ENCODE measurements at places on chromosomes 4 and X.

- DNase-seq, result no peak
Observed at GRCh38 chrX:136761421-136761820, 19.3 kb downstream of the ARHGEF6 start.

DNA sequence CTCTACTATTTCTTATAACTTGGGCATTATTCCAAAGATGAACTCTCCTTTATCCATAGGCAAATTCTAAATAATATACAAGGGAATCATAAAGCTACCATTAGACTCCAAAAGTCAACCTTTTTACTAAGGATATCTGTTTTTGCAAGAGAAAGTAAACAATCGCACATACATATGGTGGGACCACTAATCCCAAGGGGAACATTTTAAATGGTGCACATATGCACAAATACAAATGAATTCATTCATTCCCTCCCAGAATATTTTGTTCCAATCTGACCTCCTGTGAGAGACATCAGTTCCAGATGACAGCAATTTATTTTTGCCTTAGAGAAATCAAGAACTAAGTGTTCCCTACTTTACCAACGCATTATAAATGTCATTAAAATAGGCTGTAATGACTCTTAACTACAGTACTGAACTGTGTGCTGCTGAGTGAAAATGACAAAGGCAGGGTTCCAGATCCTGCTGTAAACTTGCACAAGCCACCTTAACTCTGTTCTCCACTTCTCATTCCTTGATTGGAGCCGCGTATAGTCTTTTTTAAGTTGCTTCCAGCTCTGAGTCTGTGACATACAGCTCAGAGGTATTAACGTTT is 2.0 kb downstream of the DHX15 start:
- DNase-seq, result peak; percentile 16

DNA sequence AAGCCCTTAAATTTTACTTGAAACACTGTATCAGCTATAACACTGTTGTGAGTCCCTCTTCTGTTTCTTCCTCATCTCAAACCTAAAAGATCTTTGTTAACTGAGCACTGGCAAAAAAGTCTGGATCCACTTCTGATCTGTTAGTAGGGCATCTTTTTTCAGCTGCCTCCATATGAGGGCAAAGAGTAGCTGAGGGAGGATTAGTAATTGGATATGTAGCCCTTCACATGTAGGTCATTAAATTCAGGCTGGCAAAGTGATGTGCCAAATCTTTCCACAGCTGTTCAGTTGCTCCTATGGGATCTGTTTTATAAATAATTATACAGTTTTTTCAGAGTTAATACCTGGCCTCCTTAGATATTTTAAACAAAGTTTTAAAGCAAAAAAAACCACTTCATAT is 1.1 kb upstream of the TRMT10A start:
- DNase-seq, result no peak

DNA sequence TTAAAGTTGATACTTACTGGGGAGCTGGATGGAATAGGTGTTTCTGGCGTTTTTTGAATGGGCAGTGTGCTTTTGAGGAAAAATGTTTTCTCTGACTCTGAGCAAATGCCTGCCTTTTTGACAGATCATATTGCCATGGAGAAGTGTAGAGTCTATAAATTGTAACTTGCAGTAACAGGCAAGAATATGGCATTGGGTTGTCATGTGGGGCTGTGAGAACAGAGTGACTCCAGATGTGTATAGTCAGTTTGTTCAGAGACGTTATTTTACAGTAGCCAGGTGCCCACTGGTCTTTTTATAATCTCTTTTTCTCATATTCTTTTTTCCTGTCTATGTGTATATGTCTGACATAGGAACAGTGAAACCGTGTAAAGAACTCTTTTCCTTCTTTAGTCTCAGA is 40.8 kb downstream of the RAPGEF2 start:
- no peak for DNase-seq

- DNase-seq, result no peak
Observed at GRCh38 chr4:66266035-66266434, 595.7 kb upstream of the EPHA5 start.

DNA sequence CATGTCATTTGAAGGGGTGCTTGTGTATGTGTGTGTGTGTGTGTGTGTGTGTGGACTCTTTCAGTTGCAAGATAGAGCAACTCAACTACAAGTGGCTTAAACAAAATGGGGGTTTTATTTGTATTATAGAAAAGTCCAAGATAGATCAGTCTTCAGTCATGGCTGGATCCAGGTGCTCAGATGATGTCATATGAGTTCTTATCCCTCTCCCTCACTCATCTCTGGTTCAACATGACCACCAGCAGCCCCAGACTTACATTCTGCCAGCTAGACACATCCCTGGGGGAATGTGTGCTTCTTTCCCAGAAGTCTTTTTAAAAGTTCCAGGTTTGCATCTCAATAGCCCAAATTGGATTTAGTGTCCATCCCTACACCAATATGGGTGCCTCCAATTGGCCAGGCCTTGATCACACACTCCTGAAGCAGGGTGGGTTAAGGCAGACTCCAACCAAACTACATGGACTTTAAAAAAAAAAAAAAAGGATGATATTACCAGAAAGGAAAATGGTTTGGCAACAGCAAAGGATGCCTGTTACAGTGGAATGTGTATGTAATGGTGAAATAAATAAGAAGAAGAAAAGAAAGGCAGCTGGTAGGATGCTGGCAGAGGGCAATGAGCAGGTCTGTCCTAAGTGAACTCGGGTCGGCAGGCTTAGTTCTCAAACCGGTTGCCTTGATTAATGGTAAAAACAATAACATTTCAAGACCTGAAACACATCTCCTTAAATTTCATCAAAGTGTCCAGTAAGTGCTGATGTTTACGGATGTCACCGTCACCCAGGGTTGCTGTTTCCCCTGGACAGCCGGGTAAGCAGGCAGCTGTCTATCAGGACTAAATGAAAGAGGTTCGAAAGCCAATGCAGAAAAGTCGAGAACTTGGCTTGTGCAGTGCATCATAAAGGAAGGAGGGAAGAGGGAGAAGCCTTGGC is 107.7 kb downstream of the SMIM20 start:
- DNase-seq, result no peak

DNA sequence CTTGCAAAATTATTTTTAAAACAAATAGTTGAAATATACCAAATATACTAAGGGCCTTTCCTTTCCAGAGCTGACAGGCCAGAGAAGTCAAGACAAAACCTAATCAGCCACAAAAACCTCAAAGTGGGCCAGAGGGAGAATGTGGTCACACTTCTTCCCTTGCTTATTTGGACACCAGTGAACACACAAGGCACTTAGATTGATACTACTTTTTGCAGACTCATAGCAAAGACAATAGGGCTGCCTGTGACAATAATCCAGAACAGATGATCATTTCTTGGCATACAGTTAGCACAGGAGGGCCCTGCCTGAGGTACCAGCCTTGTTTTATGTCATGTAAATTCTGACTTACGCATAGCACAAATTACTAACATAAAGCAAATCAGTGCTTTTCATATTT is 215.7 kb upstream of the NEIL3 start:
- DNase-seq, result peak; percentile 44

DNA sequence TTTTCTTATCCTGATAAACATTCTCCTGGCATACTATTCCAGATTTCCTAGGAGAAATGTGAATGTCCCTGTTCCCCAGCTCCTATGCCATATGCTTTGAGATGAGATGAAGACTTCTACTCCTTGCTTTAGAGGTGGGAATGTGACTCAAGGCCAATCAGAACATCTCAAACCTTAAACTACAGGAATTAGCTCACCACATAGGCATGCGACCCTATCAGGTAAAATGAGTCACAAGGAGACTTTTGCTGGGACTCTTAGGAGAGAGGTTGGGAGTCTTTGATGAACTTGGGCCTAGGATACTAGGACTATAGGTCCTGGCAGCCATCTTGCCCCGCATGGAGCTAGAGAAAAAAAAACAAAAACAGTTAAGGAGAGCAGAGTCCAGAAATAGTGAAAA is 5.8 kb upstream of the USO1 start:
- DNase-seq, result no peak

DNA sequence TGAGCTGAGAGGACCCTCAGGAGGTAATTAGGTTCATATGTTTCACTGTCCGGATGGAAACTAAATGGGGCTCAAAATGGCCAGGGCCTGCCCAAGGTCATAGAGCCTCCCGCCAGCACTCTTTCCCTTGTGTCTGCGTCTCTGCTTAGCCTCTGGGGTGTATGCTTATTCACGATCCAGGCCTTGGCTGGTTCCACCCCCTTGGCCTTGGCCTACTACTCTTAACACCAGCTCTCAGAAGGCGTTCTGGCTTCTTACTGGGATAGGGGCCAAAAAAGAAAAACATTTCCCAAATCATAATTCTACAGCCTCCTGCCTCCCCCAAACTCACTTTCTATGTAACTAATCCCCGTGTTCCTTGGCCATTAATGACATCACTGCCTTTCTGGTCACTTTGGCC is 68.8 kb downstream of the RTL5 start:
- no peak for DNase-seq

GRCh38 chrX:72296991-72297390 is 8.7 kb downstream of the CITED1 start:
- no peak for DNase-seq

DNA sequence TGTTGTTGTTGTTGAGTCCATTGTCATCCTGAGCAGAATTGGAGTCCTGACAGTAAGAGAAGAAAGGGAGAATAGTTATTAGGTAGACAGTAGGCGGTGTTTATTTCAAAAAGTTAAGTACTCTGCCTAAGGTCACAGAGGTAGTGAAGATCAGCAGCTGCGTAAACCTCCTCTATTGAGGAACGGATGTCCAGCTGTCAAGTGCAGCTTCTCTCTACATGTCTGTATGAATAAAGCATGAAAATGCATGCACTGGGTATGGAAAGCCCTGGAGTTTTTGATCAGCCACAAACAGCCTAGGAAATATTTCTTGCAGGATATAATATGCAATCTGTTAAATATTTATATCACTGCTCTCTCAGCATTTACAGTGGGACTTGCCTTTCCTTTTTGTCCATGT is 109.4 kb upstream of the CBLL2 start:
- DNase-seq, result no peak

DNA sequence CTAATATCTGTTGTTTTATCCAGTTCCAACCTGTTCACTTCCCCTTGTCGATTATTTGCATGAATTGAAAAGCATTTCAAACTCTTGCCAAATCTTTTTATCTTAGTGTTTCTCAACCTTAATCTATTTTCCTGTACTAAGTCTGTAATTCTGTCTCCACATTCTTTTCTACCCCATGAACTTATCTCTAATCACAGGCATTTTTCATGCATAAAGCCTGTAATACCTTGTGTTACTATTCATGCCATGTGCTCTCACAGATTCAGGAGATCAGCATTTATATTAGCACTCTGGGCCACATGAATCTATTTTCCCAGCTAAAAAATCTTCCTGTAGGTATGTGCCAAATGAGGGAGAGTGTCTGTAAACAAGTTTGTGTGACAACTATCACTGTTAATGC is 1360.9 kb downstream of the STIM2 start:
- no peak for DNase-seq

GRCh38 chr4:84855774-84856173 is 110.7 kb downstream of the WDFY3 start:
- no peak for DNase-seq

DNA sequence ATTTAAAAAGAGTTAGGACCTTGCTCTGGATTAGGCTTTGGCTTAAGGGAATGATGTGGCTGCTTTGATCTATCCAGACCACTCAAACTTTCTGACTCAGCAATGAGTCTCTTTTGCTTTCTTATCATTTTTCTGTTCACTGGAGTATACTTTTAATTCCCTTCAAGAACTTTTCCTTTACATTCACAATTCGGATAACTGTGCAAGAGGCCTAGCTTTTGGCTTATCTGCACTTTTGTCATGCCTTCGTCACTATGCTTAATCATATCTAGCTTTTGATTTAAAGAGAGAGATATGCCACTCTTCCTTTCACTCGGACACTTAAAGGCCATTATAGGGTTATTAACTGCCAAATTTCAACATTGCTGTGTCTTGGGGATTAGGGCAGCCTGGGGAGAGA is 147.9 kb downstream of the DCHS2 start:
- DNase-seq, result no peak

DNA sequence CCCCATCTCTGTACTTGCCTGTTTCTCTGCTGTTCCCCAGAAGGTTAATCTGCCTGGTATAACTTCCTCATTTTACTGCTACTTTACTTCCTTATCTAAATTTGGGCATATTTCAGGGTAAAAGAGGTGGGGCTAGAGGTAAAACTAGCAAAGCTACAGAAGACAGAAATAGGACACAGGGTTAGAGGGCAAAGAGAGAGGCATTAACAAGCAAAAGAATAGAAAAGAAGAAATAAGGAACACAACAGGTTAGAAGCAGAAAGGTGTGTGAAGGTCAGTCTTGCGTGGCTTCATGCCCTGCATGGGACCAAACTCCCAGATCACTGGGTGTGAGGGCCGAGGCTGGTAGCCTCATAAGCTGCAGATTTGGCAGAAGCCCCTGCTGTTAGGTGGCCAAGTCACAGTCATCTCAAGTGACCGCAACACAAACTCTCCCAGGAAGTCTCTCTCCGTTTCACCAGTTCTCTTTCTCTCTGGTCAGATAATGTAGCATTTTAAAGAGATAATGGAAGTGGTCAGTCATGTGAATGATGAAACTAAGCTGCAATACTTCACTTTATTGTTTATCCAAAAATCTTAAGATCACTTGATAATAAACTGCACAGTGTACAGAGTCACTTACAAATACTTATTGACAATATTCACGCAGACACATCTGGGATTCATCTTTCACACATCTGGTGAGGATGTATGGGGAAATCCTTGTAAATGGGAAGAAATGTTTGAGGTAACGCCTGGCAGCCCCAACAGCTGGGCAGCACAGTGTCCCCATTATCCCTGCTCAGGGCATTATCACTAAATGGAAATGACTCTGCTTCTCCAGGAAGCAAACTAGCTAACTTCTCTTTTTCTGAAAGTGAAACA is 16.4 kb downstream of the TMEM154 start:
- peak; percentile 1 for DNase-seq

DNA sequence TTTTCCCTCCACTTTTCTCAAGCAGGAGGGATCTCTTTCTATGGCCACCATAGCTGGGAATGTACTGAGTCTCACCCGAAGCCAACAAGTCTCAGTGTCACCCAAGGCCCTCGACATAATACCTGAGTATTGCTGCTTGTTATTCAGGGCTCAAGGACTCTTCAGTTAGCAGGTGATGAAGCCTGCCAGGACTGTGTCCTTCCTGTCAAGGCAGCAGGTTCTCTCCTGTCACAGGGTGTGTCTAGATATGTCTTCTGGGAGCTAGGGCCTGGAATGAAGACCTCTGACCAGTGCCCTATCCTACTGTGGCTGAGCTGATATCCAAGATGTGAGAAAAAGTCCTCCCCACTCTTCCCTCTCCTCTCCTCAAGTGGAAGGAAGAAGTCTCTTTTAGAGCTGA is 391.0 kb upstream of the DIPK2B start:
- DNase-seq, result no peak

DNA sequence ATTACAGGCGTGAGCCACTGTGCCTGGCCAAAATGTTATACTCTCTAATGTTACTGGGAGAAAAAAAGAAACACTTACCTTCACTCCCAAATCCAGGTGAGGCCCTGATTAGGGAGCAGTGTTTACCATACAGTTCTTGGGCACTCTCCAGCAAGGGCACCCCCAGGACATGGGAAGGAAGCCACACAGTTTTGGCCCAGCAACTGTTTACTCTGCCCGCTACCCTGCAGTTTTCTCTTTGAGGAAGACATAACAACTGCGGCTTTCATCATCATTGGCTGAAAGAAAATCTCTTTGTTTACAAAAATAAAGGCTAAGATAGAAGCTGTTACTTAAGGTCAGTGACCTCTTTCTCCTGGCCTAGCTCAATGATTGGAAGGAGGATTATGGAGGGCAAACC is 145.5 kb upstream of the DUSP21 start:
- DNase-seq, result no peak

- DNase-seq, result no peak
Observed at GRCh38 chr4:47855350-47855749, 17.5 kb upstream of the CORIN start.

All from SK-MEL-5 (cell line).